ENCODE measurements at places on chromosomes 1 and 21. TPM values are rescaled to one million over a fixed set of nuclear protein-coding genes. Genes with fewer than 3 reads are reported as not detected.

- DNase-seq: peak; percentile 85
Observed at GRCh38 chr1:20358761-20359263, 68.1 kb downstream of the VWA5B1 start.

DNA sequence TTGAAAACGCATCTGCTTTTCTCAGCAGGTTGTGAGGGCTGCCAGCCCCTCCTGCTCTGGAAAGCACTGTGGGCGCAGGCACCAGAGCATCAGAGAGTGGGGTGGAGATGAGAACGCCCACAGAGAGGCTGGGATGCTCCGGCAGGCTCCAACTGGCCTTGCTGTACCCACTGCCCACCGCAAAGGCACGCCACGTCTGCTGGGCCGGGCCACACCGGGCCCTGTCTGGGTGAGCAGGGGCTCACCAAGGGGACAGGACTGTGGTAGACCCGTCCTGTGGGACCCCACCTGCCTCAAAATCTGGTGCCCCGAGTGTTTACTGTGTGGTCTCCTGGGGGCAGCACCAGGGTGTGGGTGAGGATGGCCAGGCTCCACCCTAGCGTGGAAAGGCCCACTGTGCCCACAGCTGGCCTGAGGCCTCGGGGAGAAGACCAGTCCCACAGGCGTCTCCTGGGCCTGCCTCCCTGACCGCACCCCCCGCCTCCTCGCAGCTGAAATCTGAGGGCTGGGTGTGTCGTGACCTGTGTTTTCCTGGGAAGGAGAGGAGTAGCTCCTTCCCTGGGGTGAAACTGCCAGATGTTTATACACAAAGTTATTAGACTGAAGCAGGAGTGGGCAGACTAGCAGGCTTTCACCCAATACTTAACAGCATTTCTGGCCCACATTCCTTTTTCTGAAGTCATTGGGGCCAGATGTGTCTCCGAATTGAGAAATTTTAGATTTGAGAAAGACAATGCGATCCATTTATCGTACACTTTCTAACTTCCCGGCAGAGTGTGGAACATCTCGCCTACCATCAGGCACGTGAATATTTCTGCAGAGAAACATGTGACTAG, 53.8 kb downstream of the STUM start:
- no peak for DNase-seq

- peak; percentile 68 for DNase-seq
Observed at GRCh38 chr21:44761747-44762208, 39.8 kb downstream of the UBE2G2 start.

- DNase-seq: no peak
Observed at GRCh38 chr1:151953409-151954094, 40.1 kb downstream of the S100A10 start.

DNA sequence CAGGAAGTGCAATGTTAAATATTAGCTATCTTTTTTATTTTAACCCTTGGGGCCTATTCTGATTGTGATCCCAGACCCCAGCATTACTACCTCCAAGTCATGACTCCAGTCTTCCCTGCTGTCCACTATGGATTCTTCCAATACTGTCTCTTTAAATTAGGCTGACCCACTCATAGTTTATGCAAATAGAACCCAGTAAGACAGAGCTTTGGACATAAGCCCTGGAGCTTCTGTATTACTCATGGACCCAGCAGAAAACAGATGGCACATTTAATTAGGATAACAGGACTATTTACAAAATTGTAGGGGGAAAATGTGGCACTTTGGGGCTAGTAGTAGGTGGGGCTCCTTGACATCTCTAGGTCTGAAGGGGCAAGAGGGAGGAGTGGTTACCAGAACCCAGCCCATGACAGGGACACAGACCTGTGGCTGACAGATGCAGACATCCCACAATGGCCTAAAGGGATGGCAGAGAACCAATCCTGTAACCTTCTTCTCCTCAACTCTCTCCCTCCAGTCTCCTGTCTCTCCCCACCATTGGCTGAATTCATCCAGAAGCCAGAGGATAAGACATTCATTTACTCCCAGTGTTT, 233.5 kb downstream of the OMA1 start:
- DNase-seq: no peak

DNA sequence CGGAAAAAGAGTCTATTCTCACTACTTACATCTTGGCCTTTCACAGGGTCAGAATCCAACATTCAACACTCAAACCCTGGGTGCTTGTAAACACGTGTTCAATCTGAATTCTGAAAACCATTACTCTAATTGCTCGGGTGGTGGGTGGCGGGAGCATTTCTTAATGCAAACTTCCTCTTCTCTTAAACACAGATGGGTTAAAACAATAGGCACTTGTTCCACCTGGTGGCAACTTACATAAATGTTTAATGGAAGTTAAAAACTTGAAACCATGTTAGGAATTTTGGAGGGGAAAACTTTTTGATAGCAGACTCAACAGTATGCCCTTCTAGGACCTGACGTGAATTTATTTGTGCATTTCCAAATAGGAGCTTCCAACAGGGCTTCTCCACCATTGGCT, 23.4 kb upstream of the TDRD10 start:
- DNase-seq: no peak

- DNase-seq: no peak
Observed at GRCh38 chr1:239537795-239538194, 151.4 kb downstream of the CHRM3 start.

The KIF21B gene
- 2.9 TPM for total RNA-seq

DNA sequence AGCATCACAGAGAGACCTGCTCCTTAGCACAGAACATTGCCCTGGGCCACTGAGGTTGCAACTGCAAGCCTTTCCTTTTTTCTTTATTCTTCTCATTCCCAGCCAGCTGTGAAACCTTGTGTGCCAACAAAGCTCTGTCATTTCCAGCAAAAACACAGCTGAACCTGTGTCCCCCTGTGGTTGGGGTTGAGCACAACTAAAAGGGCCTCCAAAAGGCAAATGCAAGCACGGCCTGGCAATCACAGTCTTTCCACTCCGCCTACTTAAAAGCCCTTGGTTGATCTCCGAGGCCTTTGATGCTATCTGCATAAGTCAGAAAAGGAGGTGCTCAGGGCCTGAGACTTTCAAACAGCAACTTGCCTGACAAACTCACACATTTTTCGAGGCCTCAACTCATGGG, 32.7 kb downstream of the SUSD4 start:
- DNase-seq: no peak

GRCh38 chr1:39835935-39836594, 47.2 kb downstream of the TRIT1 start:
- no peak for DNase-seq

DNA sequence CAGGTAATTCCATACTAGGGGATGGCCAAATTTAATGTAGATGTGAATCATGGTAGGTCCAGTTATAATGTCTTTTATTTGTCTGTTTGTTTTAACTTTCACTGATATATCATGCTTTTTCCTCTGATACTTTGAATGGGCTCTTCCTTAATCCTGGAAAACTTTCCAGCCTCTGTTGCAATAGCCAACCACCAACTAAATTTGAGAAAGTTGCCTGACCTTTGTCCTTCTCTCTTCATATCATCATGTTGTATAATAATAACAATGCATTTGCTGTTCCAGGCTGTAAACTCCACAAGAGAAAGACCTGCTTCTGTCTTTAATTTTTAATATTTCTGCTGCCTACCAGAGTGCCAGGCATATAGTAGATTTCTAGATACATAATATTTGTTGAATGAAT, 146.1 kb downstream of the HMCN1 start:
- DNase-seq: no peak

DNA sequence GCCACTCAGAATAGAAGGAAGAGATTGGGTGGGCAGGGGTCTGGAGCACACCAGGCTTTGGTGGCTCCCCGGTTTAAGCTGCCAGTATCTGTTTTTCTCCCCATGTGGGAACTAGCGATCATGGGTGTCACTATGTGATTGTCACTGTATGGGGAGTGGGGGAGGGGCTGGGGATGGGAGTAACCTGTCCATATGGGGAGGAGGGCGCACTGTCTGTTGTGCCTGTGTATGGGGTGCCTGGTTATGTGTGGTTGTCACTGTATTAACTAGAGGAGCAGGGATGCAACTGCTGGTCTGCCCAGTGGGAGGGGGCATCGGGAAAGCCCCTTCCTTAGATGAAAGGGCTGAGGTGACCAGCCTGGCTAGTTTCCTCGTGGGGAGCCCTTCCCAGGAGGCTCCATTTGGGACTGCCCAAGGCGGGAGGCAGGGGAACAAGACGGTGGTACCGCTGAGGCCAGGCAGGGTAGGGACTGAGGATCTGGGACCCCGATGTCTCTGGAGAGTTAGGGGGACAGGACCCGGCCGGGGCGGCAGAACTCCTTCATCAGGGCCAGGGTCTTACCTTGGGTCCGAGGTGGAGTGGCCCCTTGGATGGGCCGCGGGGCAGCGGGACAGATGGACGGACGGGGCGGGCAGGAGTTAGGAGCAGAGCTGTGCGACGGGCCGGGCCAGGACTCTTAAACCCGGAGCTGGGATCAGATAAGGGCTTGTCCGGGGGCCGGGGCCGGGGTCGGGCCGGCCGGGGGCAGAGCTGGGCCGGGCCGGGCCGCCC, at the start of gene KCNJ10:
KCNJ10 (minus strand) TSS at position 701 of the 772 bp plus-strand sequence. CDS start 27,628 bp downstream, outside the sequence.
- no peak for DNase-seq
